ENCODE measurements at places on chromosomes 3 and 15.
A peak's percentile ranks its signal among the peaks of the same experiment; 100 is the strongest.

- DNase-seq, result peak; percentile 24
Measured at GRCh38 chr15:68416158-68416535, 15.8 kb downstream of the ITGA11 start.

GRCh38 chr3:171788546-171789351 is 21.5 kb downstream of the PLD1 start:
- no peak for DNase-seq

DNA sequence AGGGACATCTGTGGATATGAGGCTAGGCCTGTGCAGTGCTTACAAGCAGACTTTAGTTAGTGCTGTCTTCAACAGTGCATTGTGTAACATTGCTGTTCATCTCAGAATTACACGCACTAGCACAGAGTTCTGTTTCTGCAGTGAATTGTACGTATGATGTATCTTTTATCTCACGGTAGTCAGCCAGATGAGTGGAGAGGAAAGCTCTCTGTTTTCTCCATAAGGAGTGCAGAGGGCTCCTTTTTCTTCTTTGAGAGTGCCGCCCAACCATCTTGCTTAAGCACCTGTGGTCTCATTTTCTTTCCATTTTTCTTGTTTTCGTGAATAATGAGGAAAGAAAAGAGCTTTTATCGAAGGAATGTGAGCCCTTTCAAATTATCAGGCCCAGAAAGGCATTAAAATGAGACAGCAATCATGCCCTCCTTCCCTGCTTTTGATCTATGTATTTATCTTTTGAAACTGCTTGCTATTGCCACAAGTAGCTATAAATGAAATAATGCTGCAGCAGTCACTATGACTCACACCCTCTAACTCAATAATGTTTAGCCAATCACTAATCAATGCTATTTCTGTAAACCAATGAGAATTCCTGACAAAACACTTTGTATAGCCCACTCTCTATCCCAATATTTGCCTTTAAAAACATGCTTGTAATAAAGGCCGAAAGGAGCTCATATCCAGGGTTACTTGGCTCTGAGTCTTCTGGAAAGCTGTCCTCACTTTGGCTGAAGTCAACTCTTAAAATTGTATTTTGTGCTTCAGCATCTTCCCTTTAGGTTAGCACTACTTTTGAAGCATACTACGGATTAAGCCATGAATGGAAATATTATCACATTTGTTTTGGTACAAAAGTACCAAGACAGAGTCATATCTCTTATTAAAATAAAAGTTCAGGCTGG is 226.0 kb upstream of the P2RY1 start:
- no peak for DNase-seq

GRCh38 chr15:99562238-99562637 is 3.5 kb upstream of the MEF2A start:
- no peak for DNase-seq

GRCh38 chr3:181691901-181692300 is 19.8 kb upstream of the SOX2 start:
- DNase-seq, result no peak
